Astrocyte (in vitro differentiated cells and primary cell): ENCODE measurements at places on chromosomes 1 and 21.
A peak's percentile ranks its signal among the peaks of the same experiment; 100 is the strongest.

DNA sequence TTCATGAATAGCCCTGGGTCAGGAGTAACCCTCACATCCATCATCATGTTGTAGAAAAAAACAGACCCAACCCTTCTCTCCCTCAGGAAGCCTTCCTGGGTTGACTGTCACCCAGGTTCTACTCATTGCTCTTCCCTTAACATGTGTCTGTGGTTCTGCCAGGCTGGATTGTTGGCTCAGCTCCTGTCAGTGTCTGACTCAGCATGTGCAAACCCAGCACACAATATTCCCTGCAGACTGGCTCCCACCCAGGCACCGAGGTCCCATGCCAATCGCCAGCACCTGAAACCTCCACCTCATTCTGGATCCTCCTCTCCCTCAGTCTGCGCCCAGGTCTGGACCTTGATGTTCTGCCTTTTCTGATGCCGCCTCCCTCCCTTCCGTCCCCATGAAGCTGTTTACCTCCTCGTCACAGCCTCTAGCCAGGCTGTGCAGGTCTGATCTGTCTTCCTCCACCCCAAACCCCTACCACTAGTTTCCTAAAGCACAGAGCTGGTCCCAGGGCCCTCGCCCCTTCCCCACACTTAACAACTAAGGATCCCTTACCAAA, 4.3 kb upstream of the S100A8 start:
- DNase-seq: no peak

DNA sequence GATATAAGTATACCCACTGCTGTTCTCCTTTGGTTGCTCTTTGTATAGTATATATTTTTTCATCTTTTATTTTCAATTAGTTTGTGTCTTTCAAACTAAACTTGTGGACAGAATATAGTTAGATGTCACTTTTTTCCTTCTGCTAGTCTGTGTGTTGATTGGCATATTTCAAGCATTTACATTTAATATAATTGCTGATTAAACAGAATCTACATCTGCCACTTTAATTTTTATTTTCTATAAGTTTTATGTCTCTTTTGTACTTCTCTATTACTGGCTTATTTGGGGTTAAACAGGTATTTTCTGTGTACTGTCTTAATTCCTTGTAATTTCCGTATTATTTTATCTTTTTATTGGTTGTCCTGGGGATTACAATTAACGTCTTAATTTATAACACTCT, 74.4 kb upstream of the CHODL start:
- no peak for DNase-seq

DNA sequence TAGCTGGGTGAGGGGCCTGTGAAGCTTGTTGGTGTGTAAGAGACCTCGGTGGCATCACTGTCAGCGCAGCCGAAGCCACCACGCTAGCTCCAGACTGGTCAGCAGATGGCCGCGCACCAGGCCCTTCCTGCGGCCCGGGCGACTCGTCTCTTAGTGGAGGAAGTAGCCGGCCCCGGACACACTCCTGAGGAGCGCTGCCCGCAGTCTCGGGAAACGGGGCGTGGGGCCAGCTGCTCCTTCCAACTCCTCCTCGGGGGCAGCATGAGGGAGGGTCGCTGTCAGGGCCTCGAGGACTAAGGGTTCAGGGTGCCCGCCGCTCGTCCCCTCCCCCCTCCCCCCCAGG, 20.4 kb downstream of the H3-3A start:
- DNase-seq: peak; percentile 16

DNA sequence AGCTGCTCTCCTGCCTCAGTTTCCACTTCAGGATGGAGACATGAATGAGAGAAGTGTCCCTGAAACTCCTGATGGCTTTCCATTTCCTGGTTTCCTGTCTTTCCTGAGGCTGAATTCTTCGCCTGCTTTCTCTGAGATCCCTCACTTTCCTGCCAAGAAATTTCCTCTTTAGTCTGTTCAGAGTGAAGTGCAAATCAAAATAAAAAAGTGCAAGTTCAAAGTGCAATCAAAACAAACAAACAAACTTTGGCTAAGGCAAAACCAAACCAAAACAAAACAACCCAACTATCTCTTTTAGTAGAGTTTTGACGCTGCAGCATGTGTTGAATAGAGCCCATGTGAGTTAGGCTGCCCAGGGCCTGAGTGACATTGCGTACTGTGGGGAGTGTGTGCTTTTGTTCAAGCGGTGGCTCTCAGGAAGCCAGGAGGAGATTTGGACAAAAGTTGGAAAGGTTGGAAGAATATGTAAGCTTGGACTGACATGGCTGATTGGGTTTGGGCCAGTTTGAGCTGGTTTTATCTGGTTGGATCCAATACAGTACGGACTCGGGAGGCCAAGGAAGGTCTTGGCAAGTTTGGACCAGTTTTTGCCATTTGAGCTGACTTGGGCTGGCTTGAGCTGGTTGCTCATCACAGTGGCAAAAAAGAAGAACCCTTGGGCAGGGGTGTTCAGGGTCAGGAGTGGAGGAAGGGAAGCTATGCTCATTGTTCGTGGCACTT, 61.1 kb upstream of the TINAGL1 start:
- DNase-seq: no peak

DNA sequence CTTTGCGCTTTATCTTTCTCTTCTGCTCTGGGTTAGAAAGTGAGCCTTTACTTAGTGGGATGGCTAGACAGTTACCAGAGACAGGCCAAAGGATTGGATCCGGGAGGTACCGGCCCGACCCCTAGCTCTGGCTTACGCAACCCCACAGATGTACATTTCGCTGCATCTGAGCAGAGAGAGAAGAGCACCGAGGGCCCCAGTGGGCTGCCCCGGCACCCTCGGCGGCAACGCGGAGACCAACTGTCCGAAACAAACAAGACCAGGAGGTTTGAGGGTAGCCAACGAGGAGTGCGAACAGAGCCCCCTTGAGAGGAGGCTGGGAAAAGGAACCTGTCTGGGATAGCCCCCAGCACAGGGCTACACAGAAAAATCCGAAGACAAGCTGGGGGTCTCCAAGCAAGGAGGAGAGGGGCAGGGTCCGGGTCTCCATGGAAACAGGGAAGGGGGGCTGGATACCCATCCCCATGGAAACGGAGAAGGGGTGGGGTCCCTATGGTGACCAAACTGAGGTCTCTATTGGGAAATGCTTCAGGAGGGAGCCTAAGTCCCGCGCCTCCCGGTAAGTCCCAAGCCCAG, 373 bp downstream of the MTF1 start:
- peak; percentile 9 for DNase-seq

DNA sequence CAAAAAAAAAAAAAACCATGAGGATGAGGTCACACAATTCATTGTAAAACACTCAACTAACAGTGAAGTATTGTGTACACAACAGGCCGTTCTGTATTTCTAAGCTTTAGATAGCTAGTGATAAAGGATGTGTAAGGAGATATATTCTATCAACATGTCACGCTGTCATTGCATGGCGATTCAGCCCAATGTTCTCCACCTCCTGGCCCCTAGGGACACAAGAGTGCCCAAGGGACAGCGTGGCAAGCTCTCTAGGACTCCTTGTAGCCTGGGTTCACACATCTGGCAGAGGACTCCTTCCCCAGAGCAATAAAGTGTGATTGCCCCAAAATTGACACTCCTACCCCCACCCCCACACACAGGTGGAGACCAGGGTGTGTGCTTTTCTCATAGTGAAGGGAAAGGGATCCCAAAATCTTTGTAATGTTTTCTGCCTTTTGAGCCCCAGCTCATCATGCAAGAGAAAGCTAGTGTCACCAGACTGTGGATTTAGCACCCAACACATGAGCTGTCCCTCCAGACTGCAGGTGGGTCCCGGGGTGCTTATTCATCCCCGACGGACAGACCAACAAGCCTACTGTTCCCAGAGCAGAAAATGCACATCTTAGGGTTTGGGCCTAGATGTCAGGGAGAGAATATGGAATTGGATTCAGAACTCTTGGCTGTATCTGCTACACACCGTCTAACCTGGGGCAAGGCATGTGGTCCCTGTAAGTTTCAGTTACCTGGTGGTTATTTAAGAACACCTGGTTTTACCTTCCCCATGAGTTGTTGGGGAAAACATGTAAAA, 11.5 kb downstream of the TMPRSS3 start:
- DNase-seq: no peak

DNA sequence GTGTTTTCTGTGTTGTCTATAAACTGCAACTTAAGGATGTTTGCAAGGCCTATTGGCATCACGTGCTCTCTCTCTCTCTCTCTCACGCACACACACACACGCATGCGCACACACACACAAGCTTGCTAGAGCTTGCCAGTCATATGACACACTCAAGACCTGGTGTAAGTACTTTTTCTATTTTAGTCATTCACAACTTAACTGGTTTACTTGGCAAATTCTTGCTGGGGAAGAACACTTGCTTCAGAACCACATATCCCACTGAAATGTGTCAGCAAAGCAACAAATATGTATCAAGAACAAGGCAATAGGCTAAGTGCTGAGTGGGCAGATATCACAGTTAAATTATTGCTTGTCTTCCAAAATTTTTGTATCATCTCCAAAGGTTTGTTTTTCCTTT, 107.8 kb downstream of the DISC1 start:
- DNase-seq: peak; percentile 21

DNA sequence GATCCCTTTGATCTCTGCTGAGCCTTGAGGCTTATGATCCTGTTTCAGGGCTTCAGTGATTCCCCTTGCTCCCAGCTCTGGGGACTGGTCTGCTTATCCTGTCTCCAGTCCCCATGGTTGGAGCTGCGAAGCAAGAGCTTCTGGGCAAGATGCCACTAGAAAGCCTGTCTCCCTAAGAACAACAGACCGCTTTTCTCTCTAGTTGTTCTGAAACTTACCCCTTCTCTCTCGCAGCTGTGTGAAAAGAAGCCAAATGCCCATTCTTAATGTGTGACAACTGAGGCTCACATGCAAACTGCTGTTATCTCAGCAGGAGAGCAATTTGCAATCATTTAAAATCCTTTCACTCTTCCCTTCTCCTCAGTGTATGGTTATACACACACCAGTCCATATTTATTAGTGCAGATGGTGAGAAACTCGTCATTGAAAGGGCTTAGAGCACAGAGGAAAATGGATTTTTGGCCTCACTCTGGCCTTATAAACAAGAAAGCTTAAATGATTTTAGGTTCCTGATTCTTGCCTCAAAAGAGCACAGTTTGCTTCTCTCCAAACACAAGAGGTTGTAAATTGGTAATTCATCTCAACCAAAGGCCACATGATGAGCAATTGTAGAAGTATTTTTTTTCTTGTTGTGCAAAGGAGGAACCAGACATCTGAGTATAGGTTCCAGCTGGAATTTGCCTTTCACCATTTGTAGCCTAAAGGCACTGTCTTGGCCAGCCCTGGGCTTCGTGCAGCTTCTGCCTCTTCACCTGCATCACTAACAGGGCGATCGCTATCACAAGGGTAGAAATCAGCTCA, 179.2 kb upstream of the LMO4 start:
- peak; percentile 63 for DNase-seq

DNA sequence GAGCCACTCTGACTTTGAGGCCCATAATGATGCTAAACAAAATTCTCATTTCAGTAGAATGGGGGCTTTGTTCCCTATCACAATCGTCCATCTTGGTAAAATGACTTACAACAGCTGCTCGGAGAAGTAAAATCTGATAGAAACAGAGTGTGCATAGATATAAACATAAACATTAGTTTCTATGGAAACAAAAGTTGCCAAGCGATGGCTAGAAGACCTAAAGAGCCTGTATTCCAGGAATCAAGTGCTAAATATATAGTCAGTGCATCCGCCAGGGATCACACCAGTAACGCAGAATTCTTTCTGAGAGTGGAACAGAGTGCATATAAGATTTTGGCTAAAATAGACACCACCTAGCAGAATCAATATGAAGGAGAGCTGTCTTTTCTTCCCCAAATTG, 91.2 kb upstream of the KAZN start:
- DNase-seq: no peak

DNA sequence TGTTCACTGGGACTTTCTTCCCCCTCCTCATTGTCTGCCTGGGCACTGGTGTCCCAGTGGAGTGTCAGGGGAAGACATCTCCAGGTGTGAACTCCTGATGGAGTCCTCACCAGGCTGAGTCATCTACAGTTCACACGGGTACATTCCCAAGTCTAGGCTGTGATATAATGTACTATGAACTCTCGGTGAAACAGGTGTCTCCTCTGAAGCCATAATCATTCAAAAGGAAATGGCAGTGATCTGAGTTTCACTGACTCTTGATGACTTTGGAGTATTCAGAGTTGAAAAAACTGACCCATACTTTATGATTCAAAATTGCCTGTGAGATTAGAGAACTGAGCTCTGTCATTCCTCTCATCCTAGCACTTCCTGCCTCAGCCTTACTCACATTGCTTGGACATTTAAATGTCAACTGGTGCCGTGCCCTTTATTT, 9.1 kb downstream of the LAMC2 start:
- peak; percentile 36 for DNase-seq

DNA sequence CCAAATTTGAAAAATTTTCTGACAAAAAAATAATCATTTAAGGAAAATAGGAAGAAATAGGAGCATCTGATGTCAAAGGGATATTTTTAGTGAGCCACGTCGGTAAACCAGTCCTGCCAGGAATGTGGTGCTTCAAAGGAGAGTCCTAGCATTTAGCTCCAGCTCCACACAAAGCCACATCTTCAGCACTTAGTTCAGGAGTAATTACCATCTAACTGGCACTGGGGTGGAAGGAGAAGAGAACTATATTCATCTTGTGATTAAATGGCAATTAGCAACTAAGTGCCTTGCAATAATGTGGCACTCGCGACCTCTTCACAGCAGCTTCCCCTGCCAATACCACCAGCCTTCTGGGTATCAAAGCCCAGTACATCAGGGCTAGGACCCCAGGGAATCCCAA, 409.1 kb downstream of the SETD4 start:
- DNase-seq: no peak

GRCh38 chr1:98331243-98331642, 330.3 kb upstream of the SNX7 start:
- peak; percentile 58 for DNase-seq

- DNase-seq: no peak
These were observed 841 bp downstream of the CENPF start for GRCh38 chr1:214603819-214604252.

- no peak for DNase-seq
These were observed 30.1 kb downstream of the TNFRSF1B start for GRCh38 chr1:12196641-12197482.

GRCh38 chr1:60427701-60428100, 354.1 kb upstream of the C1orf87 start:
- DNase-seq: no peak
